T-helper 17 cell (primary cell): ENCODE measurements at places on chromosomes 6 and 20. TPM values are rescaled to one million over a fixed set of nuclear protein-coding genes. Genes with fewer than 3 reads are reported as not detected.

The GPX5 gene
- total RNA-seq = not detected

The SLC16A10 gene
- 6.3 TPM for total RNA-seq

The FIG4 gene
- 7.5 TPM for total RNA-seq

The DLL1 gene
- total RNA-seq = 1.3 TPM

The SASH1 gene
- 6.2 TPM for total RNA-seq

The SLC25A27 gene
- 1.6 TPM for total RNA-seq

The LTA gene
- 26.0 TPM for total RNA-seq
